ENCODE measurements at places on chromosomes 6 and 20. TPM values are rescaled to one million over a fixed set of nuclear protein-coding genes. Genes with fewer than 3 reads are reported as not detected.

IL17A gene
- total RNA-seq = not detected

EBF4 gene
- total RNA-seq = 0.19 TPM

BPIFA1 gene
- total RNA-seq = not detected

BACH2 gene
- total RNA-seq = 2.9 TPM

C20orf202 gene
- total RNA-seq = 0.33 TPM

COL21A1 gene
- total RNA-seq = 1.6 TPM

TNF gene
- total RNA-seq = not detected

GPX5 gene
- total RNA-seq = not detected

PRICKLE4 gene
- 6.2 TPM for total RNA-seq

C6orf163 gene
- 2.9 TPM for total RNA-seq

C6orf58 gene
- 0.38 TPM for total RNA-seq

TPX2 gene
- 40.5 TPM for total RNA-seq

WFDC5 gene
- not detected for total RNA-seq
